Smooth muscle cell of bladder (primary cell): ENCODE measurements at places on chromosomes 3 and 15. TPM values are rescaled to one million over a fixed set of nuclear protein-coding genes. Genes with fewer than 3 reads are reported as not detected.

ATRIP gene
- total RNA-seq = 2.8 and 4.0 TPM in 2 replicates

CCDC191 gene
- total RNA-seq = 1.8 and 2.0 TPM in 2 replicates

CPNE9 gene
- total RNA-seq = not detected in 2 replicates

CIB2 gene
- 2.0 and 2.4 TPM in 2 replicates for total RNA-seq

RASL12 gene
- total RNA-seq = 3.1 and 6.5 TPM in 2 replicates

CELSR3 gene
- 1.00 and 1.6 TPM in 2 replicates for total RNA-seq

CXCR6 gene
- total RNA-seq = 0.09 and 0.28 TPM in 2 replicates
